Left colon (tissue), 2 donors: ENCODE measurements at places on chromosomes 6 and 20. TPM values are rescaled to one million over a fixed set of nuclear protein-coding genes. Genes with fewer than 3 reads are reported as not detected.

DNA sequence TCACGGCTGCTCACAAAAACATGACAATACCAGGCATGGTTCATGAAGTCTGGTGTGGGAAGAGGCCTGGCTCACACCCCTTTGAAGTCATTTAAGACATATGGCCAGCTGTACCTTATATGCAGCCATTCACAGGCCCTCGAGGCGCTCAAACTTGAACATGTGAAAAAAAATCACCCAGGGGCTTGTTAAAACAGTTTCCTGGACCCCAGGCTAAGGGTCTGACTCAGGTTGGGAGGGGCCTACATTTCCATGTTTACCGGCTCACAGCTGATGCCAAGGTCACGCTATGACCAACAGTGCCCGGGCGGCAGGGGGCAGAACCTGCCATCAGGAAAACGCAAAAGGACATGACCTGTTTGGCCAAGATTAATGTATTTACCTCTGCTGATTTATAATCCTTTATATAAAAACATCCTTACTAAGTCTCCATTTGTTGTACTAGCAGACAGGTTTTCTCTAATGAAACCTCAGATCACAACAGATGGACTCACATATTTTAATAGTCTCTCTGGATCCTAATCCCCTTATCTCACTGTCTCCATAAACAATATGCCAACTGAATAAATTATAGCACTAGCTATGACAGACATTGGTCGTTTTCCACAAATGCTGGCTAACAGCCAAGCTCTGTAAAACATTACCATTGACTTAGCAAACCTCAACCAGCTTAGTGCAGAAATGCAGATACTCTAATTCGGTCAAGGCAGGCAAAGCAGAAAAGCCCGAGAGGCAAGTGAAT is 19.9 kb downstream of the EZR start:
- peak; percentile 53 for DNase-seq

The C2 gene
- 18.2 TPM for total RNA-seq

DNA sequence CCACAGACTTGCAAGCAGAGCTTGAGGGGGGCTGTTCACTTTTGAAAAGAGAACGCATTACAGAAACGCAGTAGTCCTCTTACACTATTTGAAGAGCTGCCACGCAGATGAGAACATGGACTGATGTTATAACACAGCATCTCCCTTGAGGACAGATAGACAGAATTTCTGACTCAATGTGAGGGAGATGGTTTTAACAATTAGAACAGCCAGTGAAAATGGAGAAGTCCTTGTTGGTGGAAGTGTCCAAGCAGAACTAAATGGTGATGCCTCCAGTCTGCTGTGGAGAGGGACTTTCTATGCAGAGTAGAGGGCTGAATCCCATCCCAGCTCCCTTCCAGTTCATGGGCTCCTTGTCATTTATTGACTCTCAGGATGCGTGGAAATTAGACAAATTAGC is 100.0 kb downstream of the RREB1 start:
- no peak for DNase-seq

DNA sequence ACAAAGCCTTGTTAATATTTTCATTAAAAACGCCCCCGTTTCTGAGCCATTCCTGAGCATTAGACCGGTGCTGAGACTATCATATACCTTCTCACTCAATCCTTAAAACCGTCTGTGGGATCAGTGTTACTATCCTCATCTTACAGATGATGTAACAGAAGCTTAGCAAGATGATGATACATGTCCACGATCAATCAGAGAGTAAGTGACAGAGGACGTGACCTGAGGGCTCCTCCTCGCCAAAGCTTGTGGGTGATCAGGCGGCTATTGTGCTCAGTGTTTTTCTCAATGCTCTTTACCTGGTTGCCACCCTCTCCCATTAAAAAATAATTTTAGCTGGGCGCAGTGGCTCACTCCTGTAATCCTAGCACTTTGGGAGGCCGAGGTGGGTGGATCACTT is 113.1 kb downstream of the MTHFD1L start:
- no peak for DNase-seq
